ENCODE measurements at places on chromosomes 6 and 20.
A peak's percentile ranks its signal among the peaks of the same experiment; 100 is the strongest.

DNA sequence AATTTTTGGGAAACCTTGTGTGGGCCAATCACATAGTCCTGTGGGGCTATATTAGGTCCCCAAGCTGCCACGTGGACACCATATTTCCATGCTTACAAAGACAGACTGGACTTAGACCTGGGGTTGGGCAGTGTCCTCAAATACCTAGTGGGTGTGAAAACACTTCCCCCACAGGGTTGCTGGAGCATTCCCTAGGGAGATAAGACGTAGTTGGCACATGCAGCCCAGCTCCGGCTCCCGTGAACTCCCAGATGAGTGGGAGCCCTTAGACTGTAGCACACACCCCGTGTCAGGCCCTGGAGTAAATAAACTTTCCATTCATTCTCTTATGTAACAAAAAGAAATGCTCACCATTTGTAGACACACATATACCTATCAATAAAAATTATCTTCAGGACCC, 14.2 kb downstream of the KCNG1 start:
- no peak for DNase-seq

DNA sequence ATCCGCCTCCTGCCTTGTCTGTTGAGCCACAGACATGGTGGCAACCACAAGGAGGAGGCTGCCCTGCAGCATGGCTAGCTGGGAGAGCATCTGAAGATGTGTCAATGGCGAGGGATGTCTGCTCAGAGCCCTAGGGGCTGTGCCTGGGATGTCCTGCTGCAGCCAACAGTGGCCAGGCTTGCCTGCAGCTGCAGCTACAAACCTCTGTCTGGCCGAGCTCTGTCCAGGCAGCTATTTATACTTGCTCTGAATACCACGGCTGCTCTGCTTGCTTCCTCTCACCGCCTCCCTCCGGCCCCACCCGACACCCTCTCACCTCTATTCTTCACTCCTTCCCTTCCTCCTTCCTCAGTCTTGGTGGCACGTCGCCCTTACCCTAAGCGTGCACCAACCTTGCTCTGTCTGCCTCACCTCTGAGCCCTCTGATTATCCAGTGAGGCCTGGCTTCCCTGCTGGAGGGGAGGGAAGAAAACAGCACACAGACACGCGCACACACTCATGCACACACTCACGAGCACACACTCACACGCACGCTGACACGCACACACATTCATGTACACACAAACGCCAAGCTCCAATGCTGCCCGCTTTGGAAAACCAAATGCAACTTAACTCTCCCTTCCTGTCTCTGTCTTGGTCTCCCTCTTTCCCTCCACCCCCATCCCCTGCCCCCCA, at the start of gene ANGPT4:
Gene ANGPT4 (minus strand): TSS at position 210 of the 675 bp plus-strand sequence. CDS start 120 bp downstream, at position 90.
- DNase-seq: no peak

- no peak for DNase-seq
Measured at GRCh38 chr6:98909236-98909635, 38.5 kb downstream of the FBXL4 start.

- peak; percentile 55 for DNase-seq
Measured at GRCh38 chr6:111482188-111482958, 645 bp downstream of the REV3L start.

DNA sequence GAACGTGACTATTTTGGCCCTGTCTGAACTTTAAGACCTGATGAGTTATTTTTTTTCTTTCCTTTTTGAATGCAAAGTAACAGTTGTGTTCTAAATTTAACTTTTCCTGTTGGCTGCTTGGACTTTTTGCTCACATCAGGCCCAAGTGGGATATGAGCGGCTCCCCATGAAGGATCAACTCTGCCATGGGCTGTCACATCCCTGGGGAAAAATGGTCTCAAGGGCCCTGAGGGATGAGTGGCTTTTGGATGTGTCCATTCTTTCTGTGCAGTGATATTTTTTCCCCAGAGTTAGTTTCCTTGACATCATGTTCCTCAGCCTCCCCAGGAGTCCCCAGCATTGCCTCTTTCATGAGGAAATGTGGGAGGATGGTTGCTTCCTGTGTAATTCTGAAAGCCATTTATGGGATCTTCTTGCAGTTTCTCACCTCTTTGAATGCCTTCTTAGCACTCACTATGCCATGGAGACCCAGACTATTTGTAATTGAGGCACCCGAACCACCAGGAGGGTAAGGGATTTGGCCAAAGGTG, 92.5 kb downstream of the SLC24A3 start:
- no peak for DNase-seq

- DNase-seq: no peak
Measured at GRCh38 chr6:110461376-110461775, 15.0 kb downstream of the SLC22A16 start.

DNA sequence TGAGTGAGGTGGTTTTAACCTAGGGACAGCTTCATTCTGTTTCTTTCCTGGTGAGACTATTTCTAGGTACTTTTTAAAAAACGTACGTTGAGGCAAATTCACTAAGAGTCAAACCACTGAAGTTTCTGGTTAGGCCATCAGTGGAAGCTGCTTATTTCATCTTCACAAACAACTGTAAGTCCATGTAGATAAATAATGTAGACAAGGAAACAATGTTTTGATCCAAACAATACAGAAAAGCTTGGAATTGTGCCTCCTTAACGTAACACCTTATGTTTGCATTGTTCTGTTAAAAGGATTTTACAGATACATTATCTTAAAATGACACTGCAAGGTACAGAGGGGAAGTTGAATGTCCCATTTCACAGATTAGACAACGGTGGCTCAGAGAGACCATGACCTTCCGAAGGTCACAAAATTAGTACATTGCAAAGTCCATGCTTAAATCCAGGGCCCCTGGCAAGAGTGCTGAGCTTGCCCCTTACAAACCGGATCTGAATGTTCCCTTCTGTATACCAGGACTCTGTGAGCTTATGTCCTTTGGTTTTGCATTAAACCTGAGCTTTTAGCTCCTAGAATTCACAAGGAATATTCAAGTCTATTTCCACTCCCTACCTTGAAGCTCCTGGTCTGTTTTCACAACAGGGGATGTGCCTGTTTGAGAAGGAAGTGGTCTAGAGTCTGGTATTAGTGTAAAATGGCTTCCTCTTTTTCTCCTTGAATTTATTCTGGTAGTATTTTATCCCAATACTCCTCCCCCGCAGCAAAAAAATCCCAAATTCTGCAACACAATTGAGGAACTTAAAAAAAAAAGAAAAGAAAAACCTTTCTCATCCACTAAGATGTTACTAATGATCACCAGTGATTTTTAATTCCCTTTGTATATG, 28.9 kb upstream of the ZNF217 start:
- DNase-seq: no peak

DNA sequence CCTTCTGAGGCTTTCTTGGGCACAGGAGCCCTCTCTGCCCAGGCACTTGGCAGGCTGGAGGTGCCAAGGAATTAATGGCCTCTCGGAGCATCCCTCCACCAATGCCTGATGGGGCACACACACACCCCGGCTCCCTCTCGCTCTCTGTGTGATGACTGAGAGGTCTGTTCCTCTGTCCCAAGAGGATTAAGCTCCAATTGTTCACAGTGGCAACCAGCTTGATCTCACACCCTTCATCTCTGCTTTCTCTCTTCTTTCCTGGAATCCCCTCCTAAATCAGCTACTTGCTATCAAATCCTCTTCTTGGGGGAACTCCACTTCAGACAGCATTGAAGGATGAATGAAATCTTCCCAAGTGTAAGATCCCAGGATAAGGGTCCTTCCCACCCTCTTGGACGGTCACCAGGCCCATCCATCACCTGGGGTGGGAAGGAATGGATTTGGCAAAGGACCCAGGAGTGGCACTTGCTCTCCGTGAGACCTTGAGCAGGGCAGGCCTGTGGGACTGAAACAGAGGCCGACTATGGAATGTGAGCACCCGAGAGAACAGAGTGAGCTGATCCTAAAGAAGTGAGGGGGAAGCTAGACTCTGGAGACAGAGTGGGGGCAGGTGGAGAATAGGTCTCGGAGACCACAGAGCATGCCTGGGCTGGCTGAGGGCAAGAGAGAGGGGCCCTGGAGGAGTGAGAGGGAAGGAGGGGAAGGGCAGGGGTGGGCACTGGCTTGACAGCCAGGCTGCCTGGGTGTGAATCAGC, 93.6 kb downstream of the GRM4 start:
- no peak for DNase-seq

DNA sequence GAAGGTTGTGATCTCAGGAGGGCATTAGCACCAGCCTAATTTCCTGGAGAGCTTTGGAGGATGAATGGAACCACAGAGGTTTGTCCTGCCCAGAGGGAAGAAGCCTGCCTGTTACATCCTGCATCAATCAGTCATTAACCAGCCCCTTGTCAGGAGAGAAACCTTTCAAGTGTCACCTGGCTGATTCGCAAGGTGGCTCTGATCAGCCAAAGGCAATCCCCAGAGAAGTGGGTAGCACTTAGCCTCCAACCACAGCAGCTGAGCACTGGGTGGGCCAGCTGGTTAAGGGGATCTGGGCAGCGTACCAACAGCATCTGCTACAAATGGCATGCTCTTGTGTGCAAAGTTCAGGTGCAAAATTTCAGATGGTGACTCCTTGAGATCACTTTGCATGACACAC, 26.9 kb downstream of the ANKEF1 start:
- no peak for DNase-seq

GRCh38 chr20:63249891-63250290, 4.4 kb downstream of the NKAIN4 start:
- no peak for DNase-seq

DNA sequence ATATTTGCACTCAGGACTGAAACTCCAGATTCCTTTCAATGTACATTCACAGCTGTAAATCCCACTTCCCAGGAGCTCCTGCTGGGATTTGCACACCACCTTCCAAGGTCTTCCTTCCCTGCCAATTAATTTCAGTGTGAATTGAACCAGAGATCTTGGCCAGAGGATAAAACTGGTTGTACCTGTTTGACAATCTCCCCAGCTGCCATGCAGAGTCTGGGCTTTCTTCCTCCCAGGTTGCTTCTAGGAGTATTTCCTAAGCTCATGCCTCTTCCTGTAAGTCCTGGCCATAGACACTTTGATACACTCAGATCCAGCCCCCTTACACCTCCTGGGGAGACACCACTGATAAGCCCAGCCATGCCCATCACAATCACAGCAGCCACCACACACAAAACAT, 15.6 kb downstream of the MAFB start:
- no peak for DNase-seq

GRCh38 chr6:52574709-52575501, 2.0 kb downstream of the TRAM2 start:
- no peak for DNase-seq

DNA sequence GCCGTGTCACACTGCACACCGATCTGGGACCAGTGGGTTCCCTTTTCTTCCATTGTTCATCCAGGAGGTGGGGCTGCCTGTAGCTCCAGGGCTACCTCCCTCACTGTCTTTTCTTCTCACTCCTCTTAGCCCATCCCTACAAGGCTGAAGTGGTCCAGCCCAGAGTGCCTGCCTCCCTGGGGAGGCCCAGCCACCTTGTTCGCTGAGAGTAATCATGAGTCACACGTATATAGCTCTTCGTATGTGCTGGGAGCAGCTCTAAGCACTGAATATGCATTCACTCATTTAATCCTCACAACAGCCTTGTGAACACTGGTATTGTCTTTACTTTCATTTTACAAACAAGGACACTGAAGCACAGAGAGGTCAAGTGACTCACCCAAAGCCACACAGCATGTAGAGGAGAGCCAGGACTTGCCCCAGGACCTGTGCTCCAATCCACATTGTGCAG, 14.7 kb upstream of the CCDC167 start:
- DNase-seq: peak; percentile 63

DNA sequence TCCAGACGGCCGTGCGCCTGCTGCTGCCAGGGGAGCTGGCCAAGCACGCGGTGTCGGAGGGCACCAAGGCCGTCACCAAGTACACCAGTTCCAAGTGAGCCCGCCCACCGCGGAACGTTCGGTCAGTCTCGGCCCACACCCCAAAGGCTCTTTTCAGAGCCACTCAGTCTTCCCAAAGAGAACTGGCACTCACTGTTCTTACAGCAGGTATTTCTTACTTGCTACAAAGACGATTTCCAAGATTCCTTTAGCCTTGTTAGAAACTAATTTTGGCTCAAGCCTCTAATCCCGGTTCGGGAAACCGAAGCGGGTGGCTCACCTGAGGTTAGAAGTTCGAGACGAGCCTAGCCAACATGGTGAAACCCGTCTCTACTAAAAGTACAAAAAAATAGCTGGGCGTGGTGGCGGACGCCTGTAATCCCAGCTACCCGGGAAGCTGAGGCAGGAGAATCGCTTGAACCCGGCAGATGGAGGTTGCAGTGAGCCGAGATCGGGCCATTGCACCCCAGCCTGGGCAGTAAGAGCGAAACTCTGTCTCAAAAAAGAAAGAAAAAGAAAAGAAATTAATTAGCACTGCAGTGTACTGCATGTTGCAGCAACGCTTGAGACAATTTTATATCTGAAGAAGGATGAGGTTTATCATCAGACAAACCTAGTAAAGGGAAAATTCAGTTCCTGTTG, 73.1 kb downstream of the OR2B2 start:
- DNase-seq: peak; percentile 59

GRCh38 chr20:64188682-64189529, 24.7 kb downstream of the MYT1 start:
- peak; percentile 21 for DNase-seq

- DNase-seq: no peak
Measured at GRCh38 chr20:25064561-25065071, 6.7 kb upstream of the ACSS1 start.

DNA sequence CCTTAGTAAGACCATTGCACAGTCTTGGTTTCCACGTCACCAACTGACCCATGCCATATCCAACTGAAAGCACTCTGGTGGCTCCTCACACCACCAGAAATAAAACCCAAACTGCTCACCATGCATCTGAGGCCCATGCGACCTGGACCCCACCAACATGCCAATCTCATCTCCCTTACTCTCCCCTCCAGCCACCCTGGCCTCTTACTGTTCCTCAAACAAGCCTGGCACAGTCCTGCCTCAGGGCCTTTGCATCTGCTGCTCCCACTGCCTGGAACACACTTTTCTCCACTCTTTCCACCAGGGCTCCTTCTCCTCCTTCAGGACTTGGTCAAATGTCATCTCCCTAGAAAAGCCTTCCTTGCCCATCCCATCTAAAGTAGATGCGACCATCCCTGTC, 8.7 kb downstream of the PREX1 start:
- DNase-seq: no peak

- no peak for DNase-seq
Measured at GRCh38 chr6:33935439-33936080, 131.8 kb upstream of the MLN start.

DNA sequence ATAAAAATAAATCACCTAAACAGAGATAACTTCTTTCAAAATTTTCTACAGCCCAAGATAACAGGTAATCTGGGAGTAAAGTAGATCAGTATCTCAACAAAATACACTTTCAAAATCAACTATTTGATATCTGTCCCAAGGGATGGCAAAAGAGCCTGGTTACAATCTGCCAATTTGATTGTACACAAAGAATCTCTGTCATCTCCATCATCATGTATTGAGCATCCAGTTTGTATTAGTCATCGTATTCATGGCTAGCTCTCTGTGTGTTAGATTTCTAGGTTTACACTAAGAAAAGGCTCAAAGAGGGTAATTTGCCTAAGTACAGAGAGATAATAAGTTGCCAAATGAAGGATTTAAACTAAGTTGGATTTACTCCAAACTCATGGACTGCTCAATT, 329.0 kb upstream of the NRSN1 start:
- no peak for DNase-seq

- no peak for DNase-seq
Measured at GRCh38 chr6:127980996-127981395, 80.1 kb upstream of the THEMIS start.
